ENCODE measurements at places on chromosomes 6 and 20. TPM values are rescaled to one million over a fixed set of nuclear protein-coding genes. Genes with fewer than 3 reads are reported as not detected.
A peak's percentile ranks its signal among the peaks of the same experiment; 100 is the strongest.

DNA sequence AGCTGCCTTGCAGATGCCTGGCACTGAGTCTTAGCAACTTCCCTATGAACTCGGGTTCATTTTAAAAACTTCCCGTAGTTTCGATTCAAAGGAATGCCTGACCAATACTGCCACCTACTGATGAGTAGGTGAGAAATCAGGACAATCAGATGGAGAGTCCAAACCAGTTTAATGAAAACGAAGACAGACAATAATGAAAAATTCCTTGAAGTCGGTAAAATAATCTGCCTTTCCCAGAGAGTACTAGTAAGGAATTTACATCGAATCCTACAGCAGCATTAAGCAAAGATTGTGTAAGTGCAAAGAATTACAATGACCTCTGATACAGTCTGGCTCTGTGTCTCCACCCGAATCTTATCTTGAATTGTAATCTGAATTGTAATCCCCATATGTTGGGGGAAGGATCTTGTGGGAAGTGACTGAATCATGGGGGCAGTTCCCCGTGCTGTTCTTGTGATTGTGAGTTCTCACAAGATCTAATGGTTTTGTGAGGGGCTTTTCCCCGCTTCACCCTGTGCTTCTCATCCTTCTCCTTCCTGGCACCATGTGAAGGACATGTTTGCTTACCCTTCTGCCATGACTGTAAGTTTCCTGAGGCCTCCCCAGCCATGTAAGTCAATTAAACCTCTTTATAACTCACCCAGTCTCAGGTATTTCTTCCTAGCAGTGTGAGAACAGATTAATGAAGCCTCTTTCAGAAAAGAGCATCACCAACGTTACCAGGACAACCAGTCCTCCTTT lies 134.4 kb downstream of the ARHGAP18 start:
- DNase-seq = peak; percentile 63

The CYP24A1 gene
- 1.2 TPM for total RNA-seq

The PHACTR1 gene
- 3.6 TPM for total RNA-seq

DNA sequence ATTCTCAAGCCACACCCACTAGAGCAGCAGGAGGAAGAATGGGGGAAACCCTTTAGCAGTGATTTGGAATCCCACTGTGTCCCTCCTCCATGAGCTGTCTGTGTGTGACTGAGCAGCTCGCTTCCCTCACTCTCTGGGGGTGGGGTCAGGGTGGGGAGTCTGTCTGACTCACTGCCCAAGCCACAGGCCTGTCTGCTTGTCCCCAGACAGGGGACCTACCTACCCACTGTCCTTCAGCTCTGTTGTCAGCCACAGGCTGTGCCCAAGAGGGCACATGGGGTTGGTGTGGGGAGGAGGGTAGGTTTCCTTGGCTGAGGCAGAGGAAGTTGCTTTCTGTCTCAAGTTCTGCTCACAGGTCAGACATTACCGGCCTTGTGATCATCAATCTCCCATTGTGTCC lies 127.0 kb downstream of the MAFB start:
- peak; percentile 34 for DNase-seq

DNA sequence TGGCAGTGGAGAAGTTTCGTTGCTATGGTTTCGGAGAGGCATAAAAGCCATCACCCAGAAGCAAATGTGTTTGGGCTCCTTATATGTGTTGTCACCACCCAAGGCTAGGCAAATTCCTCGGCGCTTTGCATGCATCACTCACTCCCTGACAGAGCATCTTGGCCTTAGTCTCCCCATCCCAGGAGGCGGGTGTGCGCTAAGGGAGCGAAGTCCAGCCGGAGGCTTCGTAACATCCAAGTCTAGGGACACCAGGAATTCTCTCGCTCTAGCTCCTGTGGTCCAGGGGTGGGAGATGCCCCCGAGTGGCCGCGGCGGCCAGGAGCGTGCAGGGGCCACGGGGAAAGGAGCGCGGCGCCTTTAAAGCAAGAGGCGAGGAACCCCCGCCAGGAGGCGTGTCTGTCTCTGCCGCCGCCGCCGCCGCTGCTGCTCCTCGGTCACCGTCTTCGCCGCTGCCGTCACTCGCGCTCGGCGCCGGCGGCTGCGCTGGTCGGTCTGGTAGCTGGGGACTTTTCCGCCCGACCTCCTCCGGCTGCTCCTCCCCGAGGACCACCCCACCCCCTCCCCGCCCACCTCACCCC lies at the start of gene GRIK2:
Gene GRIK2 (plus strand): TSS at position 458 of the 578 bp plus-strand sequence.
- peak; percentile 67 for DNase-seq

The GPLD1 gene
- total RNA-seq = not detected

GRCh38 chr6:75788894-75789293 lies 39.9 kb downstream of the MYO6 start:
- DNase-seq = no peak

- peak; percentile 65 for DNase-seq
These were observed 494.6 kb downstream of the RFPL4B start for GRCh38 chr6:112841553-112842329.

The NKX2-2 gene
- 1.4 TPM for total RNA-seq

DNA sequence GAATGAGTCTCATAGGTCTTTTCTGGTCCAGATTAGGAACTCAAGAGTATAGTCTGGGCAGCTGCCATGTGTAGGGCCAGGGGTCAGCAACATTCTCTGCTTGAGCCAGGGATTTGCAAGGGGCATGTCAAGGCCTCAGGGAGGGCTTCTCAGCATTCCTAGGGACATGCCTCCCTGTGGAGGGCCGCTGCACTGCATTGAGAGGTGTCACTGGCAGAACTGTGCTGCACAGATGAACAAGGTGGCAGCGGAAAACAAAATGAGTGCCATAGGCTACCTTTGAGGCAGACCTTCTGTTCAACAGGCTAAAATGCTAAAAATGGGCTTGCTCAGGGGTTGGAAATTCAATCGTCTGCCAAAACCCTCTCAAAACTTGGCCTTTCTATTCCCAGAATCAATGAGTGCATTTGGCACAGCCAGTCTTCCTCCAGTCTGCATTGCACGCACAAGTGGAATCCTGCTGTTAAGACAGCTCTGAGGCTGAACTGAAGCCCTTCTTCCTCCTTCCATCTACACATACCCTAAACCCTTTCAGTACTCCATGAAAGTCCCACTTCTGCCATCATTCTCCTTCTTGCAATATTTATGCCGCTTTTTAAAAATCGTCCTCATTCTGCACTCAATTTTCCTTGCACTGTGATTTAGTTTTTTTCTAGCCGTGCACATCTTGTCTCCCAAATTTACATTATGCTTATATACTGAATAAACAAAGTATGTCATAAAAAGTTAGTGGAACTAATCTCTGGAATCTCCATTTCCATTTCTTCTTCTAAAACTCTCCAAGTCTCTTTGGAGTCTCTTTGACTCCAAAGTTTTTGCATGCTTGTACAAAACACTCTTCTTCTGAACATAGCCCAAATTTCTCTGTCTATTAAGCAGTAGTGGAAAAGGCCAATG lies 51.7 kb downstream of the SLC26A8 start:
- peak; percentile 20 for DNase-seq

DNA sequence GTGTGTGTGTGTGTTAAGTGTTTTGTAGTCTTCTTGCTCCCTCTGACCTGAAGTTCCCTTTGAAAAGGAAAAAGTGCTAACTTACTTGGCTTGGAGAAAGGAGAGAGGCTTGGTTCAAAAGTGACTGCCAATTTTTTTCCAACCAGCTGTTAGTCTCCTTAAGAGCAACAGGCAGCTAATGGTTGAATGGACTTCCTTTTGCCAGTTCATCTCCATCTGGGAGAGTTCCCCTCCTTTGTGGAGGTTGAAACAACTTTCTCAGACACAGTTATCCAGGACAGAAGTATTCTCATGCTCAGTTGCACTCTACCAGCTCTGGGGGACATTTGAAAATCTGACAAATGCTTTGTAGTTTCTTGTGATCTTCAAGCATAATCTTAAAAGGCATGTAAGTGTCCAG lies 4.5 kb downstream of the RIPOR2 start:
- DNase-seq = peak; percentile 25

The ADGRG6 gene
- 104 TPM for total RNA-seq

The KIAA1755 gene
- 4.3 TPM for total RNA-seq

DNA sequence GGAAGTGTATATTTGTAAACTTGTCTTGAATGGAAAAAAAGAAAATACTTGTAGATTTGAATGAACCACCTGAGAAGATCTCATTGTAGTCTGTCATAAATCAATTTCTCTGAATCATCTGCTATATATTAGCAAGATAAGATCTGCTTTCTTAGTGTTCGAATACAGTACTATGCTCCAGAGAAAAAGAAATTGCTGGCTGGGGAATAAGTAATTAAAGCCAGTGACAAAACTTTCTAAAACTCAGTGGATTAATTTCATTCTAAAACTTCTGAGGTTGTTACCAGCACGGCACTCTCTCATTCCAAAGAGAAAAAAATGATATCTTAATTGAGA lies 22.4 kb upstream of the MROH8 start:
- no peak for DNase-seq

DNA sequence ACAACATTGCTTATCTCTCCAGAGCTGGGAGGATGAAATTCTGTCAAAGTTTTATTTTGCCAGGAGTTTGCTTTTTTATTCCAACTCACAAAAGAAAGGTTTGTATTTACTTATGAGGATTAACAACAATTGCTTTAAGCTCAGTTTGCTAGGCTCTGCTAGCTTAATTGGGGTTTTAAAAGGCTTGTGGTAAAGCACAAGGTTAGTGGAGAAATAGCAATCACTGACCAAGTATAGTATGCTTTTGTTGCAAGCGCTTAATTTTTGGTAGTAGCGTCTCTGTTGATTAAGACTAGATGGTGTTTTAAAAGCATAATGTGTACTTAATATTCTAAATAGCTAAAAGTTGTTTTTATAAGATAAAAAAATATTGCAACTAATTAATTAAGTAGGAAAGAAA lies 45.7 kb downstream of the TINAG start:
- DNase-seq = no peak

- no peak for DNase-seq
These were observed 147.4 kb downstream of the HDGFL1 start for GRCh38 chr6:22716721-22717120.

- DNase-seq = no peak
These were observed 20.3 kb downstream of the HLA-F start for GRCh38 chr6:29743568-29743967.

DNA sequence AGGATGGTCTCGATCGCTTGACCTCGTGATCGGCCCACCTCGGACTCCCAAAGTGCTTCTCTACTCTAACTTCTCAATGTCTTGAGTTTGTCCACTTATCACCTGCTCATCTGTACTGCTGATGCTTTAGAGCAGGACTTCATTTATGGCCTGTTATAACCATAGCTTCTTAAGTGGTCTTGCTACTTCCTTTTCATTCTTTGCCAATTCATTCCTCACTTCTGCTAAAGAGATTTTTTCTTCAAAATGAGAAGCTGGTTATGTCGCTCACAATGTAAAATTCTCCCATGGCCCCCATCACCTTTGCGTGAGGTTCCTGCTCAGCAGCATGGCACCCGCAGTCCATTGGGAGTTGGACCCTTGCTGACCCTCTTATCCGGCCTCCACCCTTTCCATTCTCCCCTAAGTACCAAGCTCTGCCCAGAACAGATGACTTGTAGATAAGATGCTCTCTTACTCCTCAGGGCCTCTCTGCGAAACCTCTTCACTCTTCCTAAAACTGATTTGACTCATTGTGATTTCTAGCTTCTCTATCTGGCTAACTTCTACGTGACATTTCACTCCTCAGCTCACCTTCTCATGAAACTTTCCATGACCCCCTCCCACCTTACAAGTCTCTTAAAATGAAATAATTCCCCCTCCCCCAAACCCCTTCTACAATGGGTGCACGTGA lies 13.9 kb upstream of the CD164 start:
- DNase-seq = no peak

GRCh38 chr20:46176739-46177378 lies 58.7 kb downstream of the CD40 start:
- no peak for DNase-seq

DNA sequence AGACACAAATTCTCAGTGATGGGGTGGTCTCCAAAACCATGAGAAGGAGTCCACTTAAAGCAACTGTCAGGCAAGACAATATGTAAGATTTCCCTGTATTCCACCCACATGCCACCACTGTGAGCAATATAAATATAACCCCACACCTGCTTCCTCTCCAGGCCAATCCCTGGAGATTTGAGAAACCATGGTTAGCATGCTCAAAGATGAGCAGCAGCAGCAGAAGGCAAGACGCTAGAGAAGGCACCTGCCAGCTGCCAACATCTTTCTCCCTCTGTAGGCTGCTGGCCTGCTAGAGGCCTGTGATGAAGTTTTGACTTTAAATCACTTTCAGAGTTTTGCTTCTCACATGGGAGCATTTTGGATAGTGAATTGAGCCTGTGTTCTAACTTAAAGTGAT lies 7.9 kb upstream of the SOD2 start:
- no peak for DNase-seq

DNA sequence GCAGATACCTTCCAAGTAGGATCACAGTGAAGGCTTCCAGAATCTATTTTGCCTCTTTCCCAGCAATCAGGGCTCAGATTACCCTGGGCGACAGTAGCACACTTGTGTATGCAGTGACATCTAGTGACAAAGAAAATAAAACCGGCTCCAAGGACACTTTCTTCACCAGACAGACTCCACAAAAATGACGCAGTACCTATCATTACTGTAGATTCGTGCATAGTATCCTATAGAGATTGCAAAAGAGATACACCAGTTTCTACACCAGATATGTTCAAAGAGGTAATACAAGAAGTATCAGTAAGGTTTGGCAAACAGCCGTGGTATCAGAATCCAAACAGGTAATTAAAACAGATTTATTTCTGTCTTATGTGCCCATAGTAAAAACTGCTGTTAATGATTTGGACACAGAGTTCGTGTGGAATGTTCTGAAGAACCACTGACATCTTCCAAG lies 600.4 kb upstream of the JAG1 start:
- DNase-seq = peak; percentile 88

Data from umbilical cord (tissue), 2 donors.